ENCODE measurements at places on chromosomes 7 and 10. TPM values are rescaled to one million over a fixed set of nuclear protein-coding genes. Genes with fewer than 3 reads are reported as not detected.

- DNase-seq, result peak; percentile 30
These were observed 126.5 kb downstream of the CUBN start for GRCh38 chr10:17003151-17003550.

GRCh38 chr10:61354401-61354975, 98.7 kb downstream of the TMEM26 start:
- no peak for DNase-seq

The NRBF2 gene
- 25.4 TPM for total RNA-seq

DNA sequence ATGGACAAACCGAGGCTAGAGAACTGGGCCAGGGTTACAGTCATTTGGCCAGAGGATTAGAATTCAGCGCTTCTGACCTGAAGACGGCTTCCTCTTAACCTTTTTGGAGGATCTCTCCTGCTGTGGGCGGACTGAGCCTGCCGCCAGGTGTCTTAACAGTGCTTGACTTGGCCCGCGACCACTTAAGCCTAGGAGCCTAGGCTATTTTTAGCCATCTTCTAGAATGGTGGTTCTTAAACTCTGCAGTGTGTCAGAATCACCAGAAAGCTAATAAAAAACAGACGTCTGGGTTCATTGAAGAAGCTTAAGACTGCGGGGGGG, 722 bp downstream of the MDH2 start:
- no peak for DNase-seq

DNA sequence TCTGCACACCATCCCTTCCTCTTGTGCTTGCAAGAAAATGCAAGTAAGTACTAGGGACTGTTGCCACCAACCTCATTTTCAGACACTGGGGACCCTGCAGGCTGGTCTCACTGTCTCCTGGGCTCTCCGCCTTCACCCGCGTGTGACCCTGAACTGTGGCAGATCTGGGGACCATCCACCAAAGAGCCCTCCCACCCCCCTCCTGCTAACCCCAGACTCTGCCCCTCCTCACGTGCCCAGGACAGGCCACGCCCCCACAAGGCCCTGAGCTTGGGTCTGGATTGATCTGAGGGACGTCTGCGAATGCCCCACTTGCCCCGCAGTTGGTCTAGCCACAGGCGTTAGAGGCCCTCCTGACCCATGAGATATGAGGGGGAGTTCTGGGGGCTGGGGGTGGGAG, 8.1 kb downstream of the CNPY1 start:
- DNase-seq, result no peak

GRCh38 chr7:3464900-3465622, 164.0 kb downstream of the SDK1 start:
- DNase-seq, result no peak

GRCh38 chr7:158281441-158281840, 306.2 kb downstream of the PTPRN2 start:
- no peak for DNase-seq

- no peak for DNase-seq
These were observed 58.5 kb downstream of the SLC18A2 start for GRCh38 chr10:117299435-117299834.

Data from mucosa of descending colon (tissue), 3 donors.